ENCODE measurements at places on chromosomes 2 and 18.

DNA sequence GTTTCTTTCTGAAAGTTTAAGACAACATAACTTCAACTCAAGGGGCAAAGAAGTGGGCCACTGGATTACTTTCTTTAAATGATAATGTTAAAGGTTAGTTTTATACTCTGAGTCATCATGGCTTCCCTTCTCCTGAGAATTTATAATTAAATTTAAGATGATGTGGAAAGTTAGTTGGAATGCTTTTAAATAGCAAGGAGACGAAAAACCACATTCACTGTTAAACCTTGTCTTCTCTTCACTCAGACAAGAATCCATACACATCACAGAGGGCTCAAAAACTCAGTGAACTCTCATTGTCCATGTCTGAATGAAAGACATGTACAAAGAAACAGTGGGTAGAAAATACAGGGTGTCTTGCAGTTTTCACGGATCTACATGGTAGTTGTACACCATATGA is 65.6 kb downstream of the COL5A2 start:
- DNase-seq, result no peak

GRCh38 chr2:99756059-99756458 is 266.2 kb upstream of the REV1 start:
- DNase-seq, result no peak

DNA sequence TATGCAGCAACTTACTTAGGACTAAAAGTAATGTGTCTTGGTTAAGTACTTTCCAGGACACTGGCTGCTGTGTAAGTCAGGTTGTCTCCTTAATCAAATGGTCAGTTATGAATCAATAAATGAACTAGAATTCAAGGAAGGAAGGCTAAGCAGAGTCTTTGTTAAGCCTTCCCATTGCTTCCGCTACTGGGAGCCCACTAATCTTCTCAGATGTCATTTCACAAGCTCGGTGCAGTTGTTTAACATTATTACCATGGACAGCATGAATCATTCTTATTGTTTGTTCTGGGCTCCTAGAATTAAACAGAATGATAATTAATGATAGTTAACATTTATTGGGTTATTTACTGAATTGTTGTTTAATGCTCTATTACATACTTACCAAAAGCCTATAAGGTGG is 26.0 kb upstream of the MEIS1 start:
- no peak for DNase-seq

- no peak for DNase-seq
Observed at GRCh38 chr2:170369894-170370293, 191.9 kb downstream of the MYO3B start.

DNA sequence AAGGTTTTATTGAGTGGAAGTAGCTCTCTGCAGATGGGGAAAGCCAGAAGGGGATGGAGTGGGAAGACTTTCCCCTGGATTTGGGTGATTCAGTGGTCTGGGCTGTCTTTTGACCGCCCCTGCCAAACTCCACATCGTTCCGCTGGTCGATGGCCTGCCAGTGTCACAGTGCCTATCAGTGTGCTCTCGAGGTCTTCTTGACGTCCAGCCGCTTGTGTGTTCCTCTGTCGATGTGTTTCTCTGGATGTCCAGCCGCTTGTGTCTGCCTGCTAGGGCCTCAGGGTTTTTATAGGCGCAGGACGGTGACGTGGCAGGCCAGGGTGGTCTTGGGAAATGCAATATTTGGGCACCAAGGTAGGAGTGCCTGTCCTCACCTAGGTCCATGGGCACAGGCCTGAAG is 1371.4 kb upstream of the PIK3C3 start:
- DNase-seq, result no peak

GRCh38 chr2:112491946-112492345 is 10.0 kb downstream of the TTL start:
- DNase-seq, result no peak

DNA sequence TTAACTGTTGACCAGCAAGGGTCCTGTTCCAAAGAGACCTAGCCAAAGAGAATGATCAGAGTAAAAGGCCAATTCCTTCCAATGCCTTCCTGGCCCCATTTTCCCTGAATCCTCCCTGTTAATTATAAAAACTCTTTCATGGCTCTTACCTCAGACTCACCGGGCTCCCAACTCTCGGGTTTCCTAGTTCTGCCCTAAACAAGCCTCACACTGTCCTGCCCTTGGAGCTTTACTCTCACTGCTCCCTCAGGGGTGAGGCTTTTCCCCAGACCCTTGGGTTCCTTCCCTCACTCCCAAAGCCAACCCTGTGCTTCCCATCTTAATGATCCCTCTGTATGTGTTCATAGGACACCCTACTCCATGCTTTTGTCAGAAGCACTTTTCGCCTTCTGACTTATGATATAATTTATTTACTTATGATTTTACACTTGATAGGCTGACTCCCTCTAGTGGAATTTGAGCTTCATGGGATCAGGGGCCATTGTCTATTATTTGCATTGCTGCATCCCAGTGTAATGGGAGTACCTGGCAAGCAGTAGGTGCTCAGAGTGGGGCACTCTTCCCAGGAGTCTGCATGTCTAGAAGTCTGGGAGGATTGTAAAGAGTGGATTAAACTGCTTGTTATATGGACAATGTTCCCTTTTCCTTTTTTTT is 29.9 kb upstream of the ZNG1B start:
- DNase-seq, result no peak

- no peak for DNase-seq
Observed at GRCh38 chr18:41933778-41934177, 21.3 kb upstream of the PIK3C3 start.

GRCh38 chr18:59898609-59899297 is 1.0 kb upstream of the PMAIP1 start:
- DNase-seq, result no peak
